ENCODE measurements at places on chromosomes 2 and 18.

DNA sequence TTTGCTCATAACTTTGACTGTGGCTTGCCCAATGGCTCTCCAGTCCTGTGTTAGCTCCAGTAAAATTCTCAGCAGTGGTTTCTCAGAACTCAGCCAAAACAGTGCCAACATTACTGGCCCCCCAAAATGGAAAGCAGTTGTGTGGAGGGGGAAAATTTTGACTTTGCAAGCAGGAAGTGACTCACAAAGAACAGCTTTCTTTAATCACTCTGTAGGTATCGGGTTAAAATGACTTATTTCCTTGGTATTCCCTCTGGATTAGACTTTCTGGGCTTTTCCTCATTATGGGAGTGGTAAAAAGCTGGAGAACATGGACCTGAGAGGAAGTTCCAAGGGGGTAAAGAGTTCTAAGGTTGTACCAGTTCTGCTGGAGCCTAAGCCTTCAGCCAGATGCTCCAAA, 175.7 kb upstream of the RND3 start:
- DNase-seq = no peak

DNA sequence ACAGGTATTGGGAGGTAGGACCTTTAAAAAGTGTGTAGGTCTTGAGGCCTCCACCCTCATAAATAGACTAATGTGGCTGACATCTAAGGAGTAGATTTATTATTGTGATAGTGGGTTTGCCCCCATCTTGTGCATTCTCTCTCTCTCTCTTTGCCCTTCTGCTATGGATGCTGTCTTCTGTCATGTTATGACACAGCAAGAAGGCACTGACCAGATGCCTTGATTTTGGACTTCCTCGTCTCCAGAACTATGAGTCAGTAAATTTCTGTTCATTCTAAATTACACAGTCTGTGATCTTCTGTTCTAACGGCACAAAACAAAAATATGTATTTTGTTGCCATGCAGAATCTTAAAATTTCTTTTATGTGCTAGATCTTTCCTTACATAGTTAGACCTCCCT, 66.9 kb downstream of the ATAD2B start:
- no peak for DNase-seq

GRCh38 chr2:238239543-238239862, 335 bp downstream of the HES6 start:
- DNase-seq = no peak

GRCh38 chr18:65398347-65399075, 352.3 kb upstream of the CDH7 start:
- DNase-seq = no peak

DNA sequence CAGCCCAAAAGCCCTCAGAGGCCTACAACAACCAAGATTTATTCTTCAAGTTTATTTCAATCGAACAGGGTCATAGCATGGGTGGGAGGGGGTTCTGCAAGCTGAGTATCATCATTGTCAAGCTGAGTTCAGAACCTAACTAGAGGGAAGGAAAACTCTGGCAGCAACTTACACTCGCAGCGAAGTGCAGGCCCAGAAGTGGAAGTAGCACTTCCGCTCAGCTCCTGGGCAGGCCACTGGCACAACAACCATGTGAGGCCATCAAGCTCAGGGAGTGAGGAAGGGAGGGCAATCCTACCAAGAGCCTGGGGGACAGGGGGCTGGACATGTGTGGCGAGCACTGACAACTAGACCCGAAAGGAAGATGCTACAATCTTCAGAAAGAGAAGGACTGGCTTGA, 4.8 kb downstream of the UXS1 start:
- no peak for DNase-seq

GRCh38 chr2:46030330-46030729, 266.9 kb upstream of the EPAS1 start:
- no peak for DNase-seq

DNA sequence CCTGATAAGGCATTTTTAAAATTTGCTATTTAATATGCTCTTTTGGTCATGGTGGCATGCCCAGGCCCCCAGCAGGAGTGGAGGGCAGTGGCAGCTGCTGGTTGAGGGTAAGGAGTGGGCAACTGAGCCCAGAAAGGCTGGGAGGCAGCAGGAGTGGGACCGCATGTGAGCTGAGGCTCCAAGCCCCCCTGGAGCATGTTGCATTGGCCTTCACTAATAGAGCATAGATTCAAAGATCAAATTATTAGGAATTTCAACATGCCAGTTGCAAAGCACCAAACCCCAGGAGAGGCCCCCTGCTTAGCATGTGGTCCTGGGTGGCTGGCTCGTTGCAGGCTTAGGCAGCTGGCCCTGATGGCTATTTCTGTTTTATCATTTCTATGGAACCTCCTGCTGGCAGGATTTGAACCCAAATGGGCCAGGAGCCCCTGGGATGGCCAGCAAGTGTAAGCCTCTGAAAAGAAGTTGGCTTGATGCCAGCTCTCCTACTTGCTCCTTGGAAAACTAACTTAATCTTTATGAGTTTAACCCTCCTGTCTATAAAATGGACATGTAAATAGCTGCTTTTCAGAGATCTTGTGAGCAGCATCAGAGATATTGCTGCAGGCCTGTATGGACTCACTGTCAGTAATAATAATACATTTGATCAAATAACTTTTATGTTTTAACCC, 42.1 kb upstream of the TMEM131 start:
- DNase-seq = no peak

DNA sequence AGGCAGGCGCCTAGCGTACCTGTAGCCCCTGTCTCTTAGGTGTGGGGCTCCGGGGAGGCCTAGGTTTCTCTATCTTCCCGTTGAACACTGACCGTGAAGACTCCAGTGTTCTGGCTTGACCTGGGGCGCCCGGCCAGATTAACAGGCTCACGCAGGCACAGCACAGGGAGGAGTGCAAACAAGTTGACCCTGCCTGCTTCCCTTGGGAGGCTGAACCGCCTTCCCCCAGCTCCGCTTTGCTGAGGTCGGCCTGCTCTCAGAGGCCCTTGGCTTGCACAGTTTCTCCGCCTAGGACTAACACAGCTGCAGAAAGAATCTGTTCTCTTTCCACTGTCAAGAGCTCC, 567 bp downstream of the PCYOX1 start:
- no peak for DNase-seq

- DNase-seq = no peak
These were observed 85.3 kb upstream of the TWSG1 start for GRCh38 chr18:9249254-9249653.

DNA sequence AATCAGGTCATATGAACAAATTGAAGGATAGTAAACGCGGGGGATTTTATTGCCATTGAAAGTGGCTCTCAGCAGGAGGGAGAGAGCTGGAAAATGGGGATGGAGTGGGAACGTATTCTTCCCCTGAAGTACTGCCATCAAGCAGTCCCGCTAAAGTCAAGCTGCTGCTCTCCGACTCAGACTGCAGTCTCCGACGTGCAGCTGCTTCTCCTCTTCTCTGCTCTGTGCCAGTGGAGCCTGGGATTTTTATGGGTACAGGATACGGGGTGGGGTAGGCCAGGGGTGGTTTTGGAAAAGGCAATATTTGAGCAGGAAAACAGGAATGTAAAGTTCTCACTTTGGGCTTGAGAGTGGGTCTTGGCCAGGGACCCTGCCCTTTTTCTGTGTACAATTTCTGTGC, 33.0 kb downstream of the KCTD18 start:
- no peak for DNase-seq

GRCh38 chr2:85397925-85398331, 12.2 kb downstream of the CAPG start:
- DNase-seq = no peak

DNA sequence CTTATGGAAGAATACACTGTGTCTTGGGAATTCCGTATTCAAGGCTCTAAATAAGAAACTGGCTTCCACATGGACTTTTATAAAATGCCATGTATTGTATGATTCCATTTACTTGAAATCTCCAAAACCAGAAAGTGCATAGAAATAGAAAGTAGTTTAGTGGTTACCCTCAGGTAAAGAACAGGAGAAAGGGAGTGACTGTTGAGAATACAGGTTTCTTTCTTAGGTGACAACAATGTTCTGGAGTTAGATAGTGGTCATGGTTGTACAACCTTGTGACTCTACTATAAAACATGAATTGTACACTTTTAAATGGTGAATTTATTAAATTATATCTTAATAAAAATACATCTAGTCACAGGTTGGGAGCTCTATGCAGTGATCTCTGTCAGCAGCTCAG, 481.8 kb downstream of the SPAG16 start:
- no peak for DNase-seq

DNA sequence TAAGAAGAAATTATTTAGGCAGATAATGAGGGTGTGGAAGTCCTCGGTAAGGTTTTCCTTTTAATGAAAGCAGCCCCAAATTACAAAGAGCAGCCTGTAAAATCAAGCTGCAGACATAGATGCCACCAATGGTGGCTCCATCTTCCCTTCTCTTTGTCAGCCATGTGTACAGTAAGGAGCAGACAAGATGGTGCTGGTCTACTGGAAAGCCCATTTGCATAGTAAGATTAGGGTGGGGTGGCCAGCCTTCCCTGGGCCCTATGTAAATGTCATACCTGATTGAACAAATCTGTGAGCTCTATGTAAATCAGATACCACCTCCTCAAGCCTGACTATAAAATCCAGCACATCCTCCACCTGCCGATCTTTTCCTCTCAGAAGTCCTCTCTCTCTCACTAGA, 154.4 kb upstream of the SERTAD2 start:
- no peak for DNase-seq

DNA sequence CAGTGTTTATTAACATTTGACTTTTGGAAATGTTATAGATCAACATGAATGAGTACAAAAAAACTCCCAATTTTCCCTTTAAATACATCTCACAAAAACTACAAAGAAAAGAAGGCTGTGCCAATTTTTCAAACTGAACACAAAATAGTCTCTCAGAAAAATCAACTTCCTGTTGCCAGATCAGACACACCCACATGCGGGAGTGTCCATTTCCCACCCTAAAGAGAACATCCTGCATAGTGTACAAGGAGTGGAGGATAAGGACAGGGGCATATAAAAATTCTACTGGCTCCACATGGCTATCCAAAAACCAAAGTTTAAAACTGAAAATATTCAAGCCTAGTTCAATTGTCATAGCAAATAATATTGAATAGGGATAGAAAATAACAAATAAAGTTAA, 165.3 kb downstream of the ATAD2B start:
- no peak for DNase-seq

DNA sequence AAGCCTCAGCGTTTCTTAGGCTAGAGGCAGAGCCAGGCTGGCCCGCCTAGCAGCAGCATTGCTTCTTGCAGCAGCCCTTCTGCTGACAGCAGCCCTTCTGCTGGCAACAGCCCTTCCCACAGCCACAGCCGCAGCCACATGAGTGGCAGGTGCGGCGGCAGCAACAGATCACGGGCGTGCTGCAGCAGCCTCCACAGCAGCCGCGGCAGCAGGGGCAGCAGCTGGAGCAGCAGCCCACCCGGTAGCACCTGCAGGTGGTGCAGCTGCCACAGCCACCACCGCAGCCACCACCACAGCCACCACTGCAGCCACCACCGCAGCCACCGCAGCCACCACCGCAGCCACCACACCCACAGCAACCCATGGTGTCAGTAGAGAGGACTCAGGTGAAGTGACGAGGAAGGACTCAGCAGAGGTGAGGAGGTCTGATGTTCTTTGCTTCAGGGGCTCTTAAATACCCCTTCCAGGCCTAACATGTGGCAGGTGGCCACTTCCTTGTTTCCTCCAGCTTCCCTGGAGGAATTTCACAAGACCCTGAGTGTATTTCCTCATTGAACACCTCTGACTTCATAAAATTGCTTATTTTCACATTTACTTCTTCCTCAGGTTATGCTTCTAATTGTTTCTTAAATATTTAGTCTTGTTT, at the start of gene SCYGR6:
TSS of gene SCYGR6 (minus strand) at position 364 of the 646 bp plus-strand sequence. CDS start at position 364, 0 bp downstream.
- no peak for DNase-seq

DNA sequence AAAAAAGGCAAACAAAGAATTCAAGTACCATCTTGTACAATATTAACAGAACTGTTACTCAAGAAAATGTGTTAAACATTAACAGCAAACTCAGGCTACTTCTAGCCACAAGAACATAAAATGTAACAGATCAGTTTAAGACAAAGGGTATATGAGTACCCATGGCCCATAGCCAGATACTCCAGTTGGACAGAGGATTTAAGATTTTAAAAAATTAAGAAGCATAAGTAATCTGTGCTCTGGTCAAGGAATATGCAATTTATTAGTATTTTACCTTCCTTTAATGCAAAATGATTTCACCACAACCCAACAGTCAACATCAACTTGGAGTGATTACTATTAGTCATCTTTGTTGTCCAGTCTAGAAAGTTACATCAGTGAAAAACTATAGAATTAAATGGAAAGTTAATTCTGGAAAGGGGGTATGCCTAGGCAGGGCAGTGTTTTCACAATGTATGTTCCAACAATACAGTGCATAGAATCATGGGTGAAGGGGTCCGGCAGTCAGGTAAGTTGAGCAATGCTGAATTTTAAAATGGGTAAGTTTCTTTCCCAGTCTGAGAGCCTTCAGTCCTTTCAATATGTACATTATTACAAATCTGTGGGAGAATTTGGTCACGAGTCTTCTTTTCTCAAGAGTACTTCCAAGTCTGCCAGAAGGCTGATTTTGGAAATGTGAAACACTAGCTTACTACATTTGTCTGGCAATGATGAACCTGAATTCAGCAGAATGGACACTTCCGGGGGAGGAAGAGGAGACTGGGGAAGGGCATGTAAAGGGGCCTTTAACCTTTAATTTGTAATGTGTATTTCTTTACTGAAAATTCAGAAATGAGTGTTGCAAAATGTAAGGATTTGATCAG, 34.5 kb downstream of the SFT2D3 start:
- DNase-seq = no peak

DNA sequence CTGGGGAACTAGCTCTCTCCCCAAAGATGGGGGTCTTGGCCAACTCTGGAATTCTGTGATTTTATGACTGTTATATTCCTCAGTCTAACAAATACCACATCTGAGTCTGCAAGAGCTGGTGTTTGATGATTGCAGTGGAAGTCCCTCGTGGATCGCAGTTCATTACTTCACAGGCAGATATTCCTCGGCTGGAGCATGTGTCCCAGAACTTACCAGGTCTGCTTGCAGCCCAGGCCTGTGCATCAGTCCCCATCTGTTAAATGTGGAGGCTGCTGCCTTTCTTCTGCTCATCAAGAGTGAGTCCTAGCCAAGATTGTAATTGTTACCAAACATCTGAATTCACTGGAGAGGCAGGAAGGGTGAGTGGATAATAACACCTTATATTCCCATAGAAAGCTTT, 55.5 kb downstream of the PRKCE start:
- no peak for DNase-seq

DNA sequence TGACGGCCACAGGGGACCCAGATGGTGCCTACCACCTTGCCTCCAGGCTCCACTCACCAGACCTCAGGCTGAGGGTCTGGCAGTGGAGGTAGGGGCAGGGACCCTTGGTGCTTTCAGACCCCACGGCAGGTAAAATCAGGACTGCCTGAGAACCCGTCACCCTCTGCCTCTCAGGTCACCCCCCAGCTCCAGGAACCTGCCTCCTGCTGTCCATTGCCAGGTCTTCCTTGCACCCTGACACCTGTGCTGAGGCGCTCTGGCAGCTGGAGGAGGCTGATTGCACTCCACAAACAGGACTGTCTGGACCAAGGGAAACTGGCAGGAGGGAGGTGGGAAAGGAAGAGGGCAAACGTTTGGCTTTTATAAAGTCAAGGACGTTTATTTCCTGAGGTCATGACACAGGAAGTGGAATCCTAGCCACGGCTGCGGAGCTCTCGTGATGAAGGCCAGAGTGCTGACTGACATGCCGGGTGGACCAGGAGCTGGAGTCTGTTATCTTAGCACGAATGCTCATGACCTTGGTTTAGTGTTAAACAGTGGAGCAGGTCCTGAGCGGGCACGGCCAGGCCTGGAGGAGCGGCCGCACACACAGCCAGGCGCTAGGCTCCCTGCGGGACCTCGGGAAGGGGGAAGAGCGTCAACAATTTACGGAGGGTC, 40.5 kb downstream of the ANO7 start:
- no peak for DNase-seq

All from GM12864 (cell line).